Esophagus muscularis mucosa (tissue), 4 donors: ENCODE measurements at places on chromosomes 1 and 21. TPM values are rescaled to one million over a fixed set of nuclear protein-coding genes. Genes with fewer than 3 reads are reported as not detected.

DNA sequence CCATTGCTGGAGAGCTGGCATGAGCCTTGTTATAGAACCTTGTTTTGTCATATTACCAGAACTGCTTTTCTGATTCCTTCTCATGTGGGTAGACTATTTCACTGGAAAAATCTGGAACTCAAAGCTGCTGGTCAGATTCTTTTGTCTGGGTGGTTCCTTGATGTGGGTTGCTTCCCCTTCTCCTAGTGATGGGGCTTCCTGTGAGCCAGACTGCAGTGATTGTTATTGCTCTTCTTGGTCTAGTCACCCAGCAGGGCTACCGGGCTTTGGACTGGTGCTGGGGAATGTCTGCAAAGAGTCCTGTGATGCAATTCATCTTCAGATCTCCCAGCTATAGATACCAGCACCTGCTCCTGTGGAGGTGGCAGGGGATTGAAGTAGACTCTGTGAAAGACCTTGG, 59.4 kb downstream of the GPR137B start:
- H3K36me3 ChIP-seq = peaks cover 31% of the 10 kb centered on the region
- H3K27me3 ChIP-seq = no peaks in the 10 kb centered on the region
- H3K27ac ChIP-seq = no peak overlapping the region
- no peaks in the 10 kb centered on the region for H3K4me1 ChIP-seq

DNA sequence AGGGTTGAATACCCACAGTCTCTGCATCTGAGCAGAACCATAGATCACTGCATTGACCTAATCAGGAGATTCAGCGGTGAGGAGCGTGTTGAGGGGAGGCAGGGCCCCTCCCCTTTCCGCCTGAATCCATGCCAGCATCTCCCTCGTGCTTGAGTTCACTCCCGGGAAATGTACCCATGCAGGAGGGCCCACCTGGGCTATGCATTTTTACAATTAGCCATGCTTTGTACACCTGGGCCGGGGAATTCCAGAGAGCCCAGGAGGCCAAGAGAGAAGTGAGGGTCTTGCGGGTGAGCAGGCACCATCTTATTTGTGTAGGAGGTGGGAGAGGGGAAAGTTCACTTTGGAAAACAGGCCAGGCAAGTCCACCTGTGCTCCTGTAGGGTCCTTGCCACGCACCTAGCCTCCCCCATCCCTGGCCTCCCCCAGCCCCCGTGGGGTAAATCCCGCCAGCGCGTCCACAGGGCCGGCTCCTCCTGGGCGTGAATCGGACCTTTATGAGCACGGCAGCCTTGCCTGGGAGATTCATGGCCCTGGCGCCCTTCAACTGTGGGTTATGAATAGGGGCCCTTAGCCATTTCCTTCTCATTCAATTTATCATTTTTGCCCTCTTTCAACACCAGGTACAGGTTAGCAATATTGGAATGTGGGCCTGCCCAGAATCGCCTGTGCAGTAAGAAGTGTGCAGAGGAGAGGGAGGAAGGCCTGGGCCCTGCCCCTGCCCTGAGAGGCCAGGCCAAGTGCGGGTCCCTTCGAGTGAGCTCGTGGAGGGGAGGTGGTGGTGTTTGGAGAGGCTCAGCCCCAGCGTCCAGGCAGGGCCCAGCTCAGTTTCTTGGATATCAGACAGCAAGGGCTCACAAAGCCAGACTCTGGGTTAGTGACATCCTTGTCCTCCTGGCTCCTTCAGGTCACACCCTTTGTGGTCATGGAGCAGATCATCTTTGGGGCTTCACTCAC, 84.4 kb upstream of the ACTRT2 start:
- H3K36me3 ChIP-seq = no peaks in the 10 kb centered on the region
- no peaks in the 10 kb centered on the region for H3K4me1 ChIP-seq
- no peak overlapping the region for H3K4me3 ChIP-seq
- no peaks in the 10 kb centered on the region for H3K27me3 ChIP-seq
- no peak overlapping the region for H3K27ac ChIP-seq

GRCh38 chr1:97832481-97832880, 88.4 kb downstream of the DPYD start:
- H3K4me3 ChIP-seq = no peak overlapping the region
- no peak overlapping the region for H3K27ac ChIP-seq
- no peaks in the 10 kb centered on the region for H3K27me3 ChIP-seq
- H3K36me3 ChIP-seq = no peaks in the 10 kb centered on the region

INAVA gene
- total RNA-seq = not detected

KDF1 gene
- total RNA-seq = not detected

POLR3GL gene
- 39.5 TPM for total RNA-seq

AQP10 gene
- total RNA-seq = not detected
